ENCODE measurements at places on chromosomes 2 and 18.
A peak's percentile ranks its signal among the peaks of the same experiment; 100 is the strongest.

DNA sequence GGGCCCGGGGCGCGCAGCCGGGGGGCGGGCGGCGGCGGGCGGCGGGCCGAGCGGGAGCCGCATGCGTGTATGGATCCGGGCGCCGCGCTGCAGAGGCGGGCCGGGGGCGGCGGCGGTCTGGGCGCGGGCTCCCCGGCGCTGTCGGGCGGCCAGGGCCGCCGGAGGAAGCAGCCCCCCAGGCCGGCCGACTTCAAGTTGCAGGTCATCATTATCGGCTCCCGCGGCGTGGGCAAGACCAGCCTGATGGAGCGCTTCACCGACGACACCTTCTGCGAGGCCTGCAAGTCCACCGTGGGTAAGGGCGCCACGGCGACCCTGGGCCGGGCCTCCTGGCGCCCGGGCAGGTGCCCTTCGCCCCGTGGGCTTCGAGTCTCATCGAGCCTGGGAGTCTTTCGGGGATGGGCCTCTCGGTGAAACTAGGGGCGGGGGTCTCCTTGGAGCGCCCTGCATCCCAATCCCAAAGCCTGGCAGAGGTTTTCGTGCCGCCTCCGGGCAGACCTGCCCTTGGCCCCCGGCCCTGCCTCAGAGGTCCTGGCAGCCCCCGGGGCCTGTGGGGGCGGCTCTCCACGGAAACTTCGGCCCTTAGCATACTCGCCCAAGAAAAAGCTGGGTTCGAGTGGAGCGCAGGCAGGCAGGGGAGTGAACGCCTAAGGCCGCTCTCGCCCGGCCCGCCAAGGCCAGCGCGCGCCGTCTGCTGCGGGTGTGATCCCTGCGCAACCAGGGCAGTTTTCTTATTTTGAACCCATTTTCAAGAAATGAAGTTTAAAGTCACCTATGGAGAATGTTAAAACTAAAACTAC lies 622 bp downstream of the RAB12 start:
- DNase-seq: peak; percentile 20

GRCh38 chr2:203484266-203485112 lies 50.6 kb downstream of the RAPH1 start:
- DNase-seq: peak; percentile 54

GRCh38 chr2:160321006-160321405 lies 120.9 kb upstream of the ITGB6 start:
- peak; percentile 73 for DNase-seq

- DNase-seq: no peak
Observed at GRCh38 chr2:48753228-48753627, 2.3 kb downstream of the LHCGR start.

DNA sequence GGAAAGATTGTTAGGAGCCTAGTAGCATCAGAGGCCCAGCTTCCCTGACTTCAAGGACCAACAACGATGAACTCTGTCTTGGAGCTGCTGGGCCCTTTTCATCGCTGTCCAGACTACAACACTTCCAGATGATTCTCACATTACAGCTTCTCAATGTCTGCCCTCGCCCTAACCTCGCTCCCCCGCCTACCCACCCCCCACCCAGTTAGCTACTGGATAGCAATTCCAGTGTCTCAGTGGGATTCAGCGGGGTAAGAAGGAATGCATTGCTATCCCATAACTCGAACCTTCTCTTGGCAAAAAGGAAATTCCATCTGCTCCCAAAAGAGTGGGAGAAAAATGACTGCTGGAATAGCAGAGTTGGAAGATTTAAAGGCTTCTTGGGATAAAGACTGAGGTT lies 65.0 kb downstream of the RPL37A start:
- no peak for DNase-seq

DNA sequence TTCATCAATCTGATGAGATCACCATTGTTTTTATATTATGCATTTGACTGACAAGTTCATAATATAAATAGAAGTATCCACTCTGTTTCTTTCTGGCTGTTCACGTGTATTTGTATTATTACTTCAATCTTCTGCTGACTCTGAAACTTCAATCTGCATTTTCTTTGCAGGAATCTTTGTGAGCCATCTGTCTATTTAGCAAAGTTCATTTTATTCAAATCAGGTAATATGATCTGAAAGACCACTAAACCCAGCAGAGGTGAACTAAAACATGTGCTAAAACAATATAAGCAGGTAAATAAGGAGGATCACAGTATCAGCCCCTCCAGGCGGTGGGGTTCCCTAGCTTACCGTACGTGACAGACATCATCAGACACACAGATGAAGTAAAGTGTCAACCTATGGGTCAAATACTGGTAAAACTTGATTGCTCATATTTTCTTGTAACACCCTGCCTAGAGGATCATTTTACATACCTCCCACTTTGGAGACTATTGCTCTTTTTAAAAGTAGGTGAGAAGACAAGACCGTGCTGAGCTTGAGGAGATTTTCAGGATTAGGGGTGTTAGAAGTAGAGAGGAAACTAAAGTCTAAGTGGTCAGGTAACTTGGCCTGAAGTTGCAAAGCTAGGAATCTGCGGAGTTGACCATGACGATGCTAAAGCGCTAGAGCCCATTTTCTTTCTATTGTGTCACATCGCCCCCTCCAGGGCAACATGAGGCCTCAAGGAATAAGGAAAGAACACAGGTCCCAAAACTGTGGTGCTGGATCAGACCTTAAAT lies 9.0 kb downstream of the DTNB start:
- DNase-seq: peak; percentile 78

Data from suppressor macrophage treated with lipopolysaccharide for 4 hours (primary cell).